ENCODE measurements at places on chromosomes 1 and 21.

DNA sequence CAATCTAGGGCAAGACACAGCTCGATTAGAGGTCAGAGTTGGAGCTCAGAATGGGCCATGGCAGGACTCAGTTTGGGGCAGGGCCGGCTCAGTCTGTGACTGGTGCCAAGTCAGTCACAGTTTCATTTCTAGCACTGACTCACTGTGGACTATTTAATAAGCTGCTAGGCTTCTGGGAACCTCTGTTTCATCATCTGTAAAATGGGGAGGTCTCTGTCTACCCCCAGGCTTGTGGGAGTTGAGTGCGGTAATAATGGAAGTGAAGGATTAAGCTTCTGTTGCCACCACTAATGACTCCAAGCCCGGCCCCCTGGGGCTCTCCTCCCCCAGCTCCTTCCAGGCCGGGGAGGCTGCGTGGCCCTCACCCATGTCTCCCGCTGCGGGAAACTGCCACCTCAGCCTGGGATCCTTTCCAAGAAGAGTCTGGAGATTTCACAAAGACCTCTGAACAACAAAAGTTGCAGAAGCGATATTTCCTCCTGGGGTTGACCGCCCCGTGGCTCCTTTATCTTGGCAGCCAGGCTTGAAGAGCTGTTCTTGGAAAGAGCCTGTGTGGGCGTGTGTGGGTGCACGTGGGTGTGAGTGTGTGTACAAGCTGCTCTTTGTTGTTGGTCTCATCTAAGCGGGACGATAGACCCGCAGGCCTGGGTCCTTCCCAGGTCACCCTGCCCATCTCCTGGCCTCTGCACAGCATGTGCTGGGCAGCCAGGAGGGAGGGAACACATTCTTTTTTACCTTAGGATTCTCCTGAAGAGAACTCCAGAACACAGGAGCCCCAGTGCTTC is 29.1 kb downstream of the KNCN start:
- peak; percentile 78 for DNase-seq

GRCh38 chr1:10450836-10451235 is 1.0 kb downstream of the CORT start:
- no peak for DNase-seq

- no peak for DNase-seq
Observed at GRCh38 chr1:238681451-238681850, 704.9 kb upstream of the CHRM3 start.

DNA sequence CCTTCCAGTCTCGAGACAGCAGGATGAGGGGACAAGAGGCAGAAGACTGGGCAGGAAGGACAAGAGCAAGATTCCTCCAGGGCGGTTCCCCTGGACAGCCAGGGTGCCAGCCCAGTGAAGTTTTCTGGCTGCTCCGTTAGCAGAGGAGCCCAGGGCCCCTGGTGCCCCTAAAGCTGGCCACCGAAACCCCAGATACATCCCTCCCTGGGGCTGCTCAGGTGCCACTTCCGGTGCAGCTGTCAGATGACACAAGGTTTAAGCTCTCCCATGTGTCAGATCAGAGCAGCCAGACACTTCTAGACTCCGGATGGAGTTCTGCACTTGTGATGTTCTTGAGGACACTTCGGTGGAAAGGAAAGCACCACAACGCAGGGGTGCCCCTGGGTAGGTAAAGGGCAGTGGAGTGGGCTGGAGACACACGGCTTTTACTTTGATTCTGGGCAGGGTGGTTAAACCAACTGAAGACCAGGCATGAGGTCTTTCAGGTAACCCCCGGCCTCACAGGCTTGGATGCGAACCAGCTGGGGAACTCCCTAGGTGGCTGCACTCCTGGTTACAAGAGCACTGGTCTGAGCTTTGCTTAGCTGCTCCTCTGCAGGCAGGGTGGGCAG is 85.7 kb downstream of the ITPKB start:
- DNase-seq: peak; percentile 80

GRCh38 chr1:10530281-10530740 is 55.6 kb downstream of the PEX14 start:
- DNase-seq: no peak

GRCh38 chr1:172141341-172141881 is 279.1 kb upstream of the C1orf105 start:
- DNase-seq: no peak

DNA sequence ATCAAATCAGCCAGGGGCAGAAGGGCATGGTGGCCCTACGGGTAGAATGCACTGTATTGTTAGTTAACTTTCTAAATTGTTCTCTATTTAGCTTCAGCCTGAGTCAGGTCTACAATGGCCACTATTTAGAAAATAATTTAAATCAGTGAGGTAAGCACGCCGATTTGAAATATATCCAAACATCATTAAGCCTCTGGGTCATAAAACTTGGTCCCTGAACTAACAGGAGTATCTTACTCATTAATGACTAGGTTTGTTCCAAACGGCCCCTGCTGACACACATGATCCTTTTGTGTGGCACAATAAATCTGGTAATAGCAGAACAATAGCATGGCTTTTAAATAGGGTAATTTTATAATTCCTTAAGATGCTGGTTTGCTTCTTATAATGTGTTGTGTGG is 48.4 kb downstream of the STX6 start:
- no peak for DNase-seq

DNA sequence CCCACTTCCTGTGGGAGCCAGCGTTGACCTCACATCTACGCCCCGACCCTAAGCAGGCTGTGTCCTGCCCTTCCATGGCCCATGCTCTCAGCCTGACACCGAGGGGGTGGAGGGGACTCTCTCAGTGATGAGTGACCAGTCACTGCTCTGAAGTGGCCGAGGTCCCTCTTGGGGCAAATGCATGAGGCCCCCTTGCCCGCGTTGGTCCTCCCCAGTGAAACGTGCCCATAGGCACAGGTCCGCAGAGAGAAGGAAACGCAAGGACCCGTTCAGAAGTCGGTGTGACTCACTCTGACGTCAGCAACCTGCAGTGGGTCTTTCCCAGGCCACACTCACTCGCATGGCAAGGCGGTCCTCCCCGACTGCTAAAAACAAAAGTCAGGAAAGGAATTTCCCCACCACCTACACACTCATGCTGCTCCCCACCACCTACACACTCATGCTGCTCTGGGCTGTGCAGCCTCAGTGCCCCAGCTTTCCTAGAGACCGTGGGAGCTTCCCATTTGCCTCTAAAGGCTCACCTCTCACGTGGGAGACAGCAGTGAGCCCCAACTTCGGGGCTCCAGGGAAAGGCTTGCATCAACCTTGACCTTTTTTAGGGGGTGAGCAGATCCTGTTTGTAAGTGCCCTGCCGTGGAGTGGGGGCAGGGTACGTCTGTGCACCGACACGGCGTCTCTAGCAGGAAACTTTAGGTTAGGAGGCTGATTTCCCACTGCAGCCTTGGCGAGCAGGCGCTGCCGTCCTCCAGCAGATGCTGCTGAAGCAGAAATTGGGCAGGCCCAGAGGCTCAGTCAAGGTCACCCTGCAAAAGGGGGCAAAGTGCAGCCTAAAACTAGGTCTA is 11.4 kb downstream of the UBASH3A start:
- peak; percentile 77 for DNase-seq

All from T-helper 1 cell (primary cell).